Stimulated activated CD4-positive, alpha-beta T cell treated with anti-CD3 and anti-CD28 coated beads, TNF-alpha, amount 100 ng/mL, for 48 hours (primary cell): ENCODE measurements at places on chromosomes 7 and 10.

DNA sequence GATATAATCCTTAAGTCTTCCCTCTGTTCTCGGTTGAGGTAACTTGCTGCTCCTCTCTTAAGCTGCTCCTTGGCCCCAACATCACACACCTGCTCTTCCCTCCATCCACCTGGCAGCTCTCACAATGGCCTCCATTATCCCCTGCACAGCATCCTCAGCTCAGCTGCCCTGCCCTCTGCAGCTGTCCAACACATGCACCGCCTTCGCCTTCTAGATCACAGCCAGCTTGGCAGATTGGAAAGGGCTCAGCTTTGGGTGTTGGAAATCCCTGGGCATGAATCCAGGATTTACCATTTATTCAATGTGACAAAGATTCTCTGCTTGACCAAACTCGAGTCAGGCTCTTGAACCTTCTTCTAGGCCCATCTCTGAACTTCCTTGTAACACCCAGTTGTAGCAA is 20.6 kb downstream of the RGR start:
- no peak for DNase-seq

GRCh38 chr10:75191821-75192568 is 18.6 kb upstream of the VDAC2 start:
- no peak for DNase-seq

DNA sequence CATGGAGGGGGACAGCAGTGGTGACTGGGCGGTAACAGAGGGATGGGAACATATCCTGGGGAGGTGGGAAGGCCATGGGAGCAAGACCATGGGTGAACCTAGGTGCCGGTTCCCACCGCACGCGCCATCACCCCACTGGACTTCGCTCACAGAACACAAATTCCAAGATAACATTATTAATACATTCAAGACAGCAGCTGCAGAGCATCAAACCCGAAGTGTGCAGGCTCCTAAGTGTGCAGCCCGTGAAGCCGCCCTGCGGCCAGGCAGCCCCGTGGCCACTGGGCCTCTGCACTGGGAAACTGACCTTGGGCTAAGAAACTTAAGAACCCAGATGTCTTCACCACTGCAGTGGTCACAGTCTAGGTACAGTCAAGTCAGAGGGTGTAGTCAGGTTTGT is 42.8 kb upstream of the ZRANB1 start:
- no peak for DNase-seq

DNA sequence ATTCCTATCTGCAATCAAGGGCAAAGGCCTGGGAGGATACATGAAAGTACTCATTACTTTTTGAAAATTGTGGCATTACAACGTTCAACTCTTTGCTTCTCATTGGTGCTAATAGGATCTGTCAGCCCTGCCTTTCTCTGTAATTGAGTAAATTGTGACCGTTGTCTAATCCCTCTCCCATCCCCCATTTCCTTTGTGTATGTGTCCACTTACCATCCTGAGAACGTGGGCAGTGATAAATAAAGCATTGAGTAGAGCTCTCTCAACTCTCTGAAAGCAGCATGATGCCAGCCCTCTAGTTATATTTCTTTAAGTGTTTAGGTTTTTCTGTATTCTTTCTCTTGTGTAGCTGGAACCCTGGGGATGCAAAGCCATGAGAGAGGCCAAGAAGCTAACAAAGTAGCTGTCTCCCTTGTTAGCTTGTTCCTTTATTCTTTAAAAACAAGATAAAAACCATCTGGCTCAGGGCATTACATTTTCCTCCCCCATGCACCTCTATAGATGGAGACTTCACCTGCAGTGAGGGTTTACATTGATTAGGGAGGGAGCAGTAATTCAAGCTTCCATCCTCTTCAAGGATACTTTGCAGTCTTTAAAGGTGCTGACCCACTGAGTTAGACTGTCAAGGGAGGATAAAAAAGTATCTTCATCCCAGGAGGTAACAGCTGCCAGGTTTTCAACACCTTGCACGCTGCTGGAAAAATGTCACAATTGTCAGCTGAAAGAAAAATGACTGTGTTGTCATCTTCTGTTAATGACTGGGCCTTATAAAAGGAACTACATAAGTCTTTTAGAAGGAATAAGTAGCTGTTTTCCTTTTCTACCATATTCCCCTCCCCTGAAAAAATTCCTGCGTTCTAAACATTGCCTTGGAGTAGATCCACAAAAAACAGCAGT is 112.3 kb downstream of the BTRC start:
- DNase-seq = no peak

DNA sequence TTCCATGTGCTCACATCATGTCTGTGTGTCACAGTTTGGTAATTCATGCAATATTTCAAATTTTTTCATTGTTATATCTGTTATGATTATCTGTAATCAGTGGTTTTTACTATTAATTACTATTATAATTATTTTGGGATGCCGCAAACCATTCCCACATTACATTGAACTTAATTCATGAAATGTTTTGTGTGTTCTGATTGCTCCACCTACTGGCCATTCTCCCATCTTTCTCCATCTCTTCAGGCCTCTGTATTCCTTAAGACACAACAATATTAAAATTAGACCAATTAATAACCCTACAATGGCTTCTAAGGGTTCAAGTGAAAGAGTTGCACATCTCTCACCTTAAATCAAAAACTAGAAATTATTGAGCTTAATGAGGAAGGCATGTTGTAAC is 398.5 kb downstream of the PCDH15 start:
- no peak for DNase-seq

DNA sequence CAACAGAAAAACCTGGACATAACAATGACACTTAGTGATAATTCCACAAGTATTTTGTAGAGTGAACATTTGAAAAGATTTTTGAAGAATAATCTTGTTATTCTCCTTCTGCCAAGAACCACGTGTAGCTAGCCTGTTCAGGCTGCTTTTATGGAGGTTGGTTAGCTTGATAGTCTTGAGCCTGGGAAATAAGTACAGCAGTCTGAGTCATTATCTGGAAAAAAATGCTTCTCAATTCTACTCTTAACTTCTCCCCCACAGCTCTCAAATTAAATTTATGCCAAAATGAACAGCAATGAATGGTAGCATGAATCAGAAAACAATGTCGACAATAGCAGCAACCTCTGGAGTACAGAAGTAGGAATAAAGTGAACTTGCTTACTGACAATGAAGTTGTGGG is 63.2 kb downstream of the GPR37 start:
- no peak for DNase-seq

GRCh38 chr7:101974393-101974792 is 157.0 kb downstream of the CUX1 start:
- no peak for DNase-seq
